Kidney (tissue), 22 donors: ENCODE measurements at places on chromosomes 12 and 14. TPM values are rescaled to one million over a fixed set of nuclear protein-coding genes. Genes with fewer than 3 reads are reported as not detected.

GRCh38 chr14:97077687-97078086, 280.5 kb downstream of the VRK1 start:
- DNase-seq: no peak

DNA sequence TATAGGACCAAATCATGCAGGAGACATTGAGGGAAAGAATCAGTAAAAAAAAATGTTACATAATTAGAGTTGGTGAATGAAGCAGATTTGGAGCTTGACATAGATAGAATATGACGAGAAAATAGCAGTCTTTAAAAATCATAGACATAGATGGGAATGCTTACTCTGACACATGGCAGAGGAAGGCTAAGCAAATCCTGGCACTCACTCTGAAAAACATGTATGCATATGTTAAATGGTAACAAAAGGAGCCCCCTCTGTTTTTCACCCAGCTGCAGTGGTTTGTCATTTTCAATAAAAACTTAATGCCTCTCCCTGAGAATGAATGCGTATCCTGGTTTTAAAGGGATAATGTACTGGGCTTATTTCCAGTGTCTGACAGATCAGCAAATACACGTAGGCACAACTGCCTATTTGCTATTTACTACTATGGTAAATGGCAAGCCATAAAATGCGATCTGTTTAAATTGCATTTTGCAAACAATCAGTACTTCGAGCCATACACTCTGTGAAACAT, 561.2 kb upstream of the SEL1L start:
- DNase-seq: no peak

DNA sequence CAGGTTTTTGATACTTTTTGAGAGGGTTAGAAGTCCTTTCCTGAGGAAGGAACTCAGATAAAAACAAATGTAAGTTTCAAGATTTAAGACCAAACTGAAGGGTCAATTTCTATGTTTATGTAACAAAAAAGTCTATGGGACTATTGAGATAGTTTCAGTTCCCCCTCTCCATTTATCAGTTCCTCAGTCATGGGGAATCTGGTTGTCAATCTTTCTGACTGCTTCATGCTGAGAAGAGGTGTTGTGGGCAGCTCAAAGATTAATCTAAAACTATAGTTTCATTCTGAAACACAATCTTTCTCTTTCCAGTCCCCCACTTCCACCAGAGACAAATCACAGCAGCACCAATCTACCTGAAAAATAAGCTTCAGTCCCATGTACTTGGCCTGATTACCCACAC, 93.7 kb downstream of the KCNMB4 start:
- DNase-seq: no peak

DNA sequence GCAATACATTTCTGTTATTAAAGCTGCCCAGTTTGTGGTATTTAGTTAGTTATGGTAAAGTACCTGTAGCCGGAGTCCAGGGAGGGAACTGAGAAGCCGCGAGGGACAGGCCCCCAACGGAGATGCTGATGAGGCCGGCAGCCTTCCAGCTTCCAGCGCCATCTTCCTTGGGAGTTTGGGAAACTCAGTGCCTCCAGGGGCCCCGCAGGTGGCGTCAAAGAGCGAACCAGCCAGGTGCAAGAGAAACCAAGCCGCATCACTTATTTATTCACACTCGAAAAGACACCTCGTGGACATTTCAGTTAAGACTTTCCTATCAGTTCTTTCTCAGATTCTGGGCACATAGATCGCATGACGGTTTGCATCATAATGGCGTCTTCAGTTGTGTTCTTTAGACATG, 216.6 kb downstream of the GLT1D1 start:
- no peak for DNase-seq

GRCh38 chr12:47775100-47775911, 2.3 kb downstream of the SLC48A1 start:
- DNase-seq: no peak

DNA sequence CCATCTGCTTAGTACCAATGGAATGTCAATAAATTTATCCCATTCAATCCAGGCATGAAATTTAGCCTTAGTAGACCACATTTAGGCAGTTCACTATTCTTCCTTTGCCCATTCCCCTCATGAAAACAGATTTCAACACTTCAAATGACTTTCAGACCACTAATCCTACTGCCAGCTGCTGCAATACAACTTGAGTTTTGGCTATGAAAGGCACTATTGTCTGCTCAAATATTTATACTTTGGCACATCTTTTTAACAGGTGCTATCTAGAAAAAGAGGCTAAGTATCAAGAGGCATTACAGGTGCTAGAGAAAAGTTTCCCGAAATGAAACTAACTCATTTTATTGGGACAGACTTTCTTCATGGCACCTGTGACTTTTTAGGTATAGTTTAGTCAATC, 499.8 kb downstream of the C12orf50 start:
- no peak for DNase-seq

DNA sequence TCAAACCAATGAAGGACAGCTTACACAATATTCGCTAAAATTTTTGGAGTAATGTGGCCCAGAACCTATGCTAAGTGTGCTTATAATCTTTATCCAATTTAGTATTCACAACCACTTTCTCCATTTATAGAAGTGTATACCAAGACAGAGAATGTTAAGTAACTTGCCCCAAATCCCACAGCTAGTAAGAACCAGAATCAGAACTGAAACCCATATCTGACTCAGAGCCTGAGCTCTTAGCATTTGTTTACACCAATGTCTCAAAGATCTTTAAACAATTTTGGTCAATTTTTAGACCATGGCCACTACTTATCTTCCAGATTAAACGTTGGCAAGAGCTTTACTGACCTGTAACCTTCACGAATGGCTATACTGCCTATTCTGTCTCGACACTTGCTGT, 53.0 kb downstream of the PAPLN start:
- no peak for DNase-seq

DNA sequence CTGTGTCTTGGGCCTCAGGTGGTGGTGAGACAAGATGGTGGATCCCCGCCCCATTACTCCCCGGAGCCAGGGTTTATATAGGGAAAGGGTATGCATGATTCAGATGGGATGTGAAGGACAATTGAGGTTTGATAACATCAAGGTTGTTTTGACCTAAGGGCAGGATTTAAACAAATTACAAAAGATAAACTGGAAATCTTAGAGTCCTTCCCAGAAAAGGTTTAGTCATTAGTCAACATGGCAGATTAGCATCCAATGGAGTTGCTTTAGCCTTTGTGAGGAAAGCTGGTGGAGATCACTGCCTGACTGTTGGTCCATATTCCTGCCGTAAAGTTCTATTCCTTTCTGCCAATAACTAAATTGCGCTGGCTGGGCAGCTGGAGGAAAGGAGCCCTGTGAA, 15.6 kb upstream of the FRMD6 start:
- no peak for DNase-seq

DNA sequence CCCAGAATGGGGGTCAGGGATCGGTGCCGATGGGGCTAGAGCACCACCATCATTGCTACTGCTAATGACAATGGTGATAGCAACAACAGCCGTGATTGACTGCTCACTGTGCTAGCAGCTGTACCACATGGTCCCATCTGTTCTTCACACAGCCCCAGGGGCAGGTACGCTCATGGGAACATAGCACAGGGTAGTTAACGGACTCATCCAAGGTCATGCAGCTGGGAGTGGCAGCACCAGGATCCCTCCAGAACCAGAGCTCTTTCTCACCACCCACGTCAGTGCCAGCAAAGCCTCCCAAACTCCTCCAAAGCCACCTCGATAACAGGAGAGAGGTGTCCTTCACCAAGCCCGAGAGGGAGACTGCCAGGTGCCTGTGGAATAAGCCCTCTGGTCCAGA, 11.2 kb upstream of the DYNC1H1 start:
- peak; percentile 30 for DNase-seq

- DNase-seq: no peak
Measured at GRCh38 chr14:43535231-43535838, 971.7 kb downstream of the FSCB start.

- no peak for DNase-seq
Measured at GRCh38 chr12:104662203-104662602, 205.5 kb downstream of the CHST11 start.

- no peak for DNase-seq
Measured at GRCh38 chr12:26273811-26274210, 78.4 kb downstream of the SSPN start.

DNA sequence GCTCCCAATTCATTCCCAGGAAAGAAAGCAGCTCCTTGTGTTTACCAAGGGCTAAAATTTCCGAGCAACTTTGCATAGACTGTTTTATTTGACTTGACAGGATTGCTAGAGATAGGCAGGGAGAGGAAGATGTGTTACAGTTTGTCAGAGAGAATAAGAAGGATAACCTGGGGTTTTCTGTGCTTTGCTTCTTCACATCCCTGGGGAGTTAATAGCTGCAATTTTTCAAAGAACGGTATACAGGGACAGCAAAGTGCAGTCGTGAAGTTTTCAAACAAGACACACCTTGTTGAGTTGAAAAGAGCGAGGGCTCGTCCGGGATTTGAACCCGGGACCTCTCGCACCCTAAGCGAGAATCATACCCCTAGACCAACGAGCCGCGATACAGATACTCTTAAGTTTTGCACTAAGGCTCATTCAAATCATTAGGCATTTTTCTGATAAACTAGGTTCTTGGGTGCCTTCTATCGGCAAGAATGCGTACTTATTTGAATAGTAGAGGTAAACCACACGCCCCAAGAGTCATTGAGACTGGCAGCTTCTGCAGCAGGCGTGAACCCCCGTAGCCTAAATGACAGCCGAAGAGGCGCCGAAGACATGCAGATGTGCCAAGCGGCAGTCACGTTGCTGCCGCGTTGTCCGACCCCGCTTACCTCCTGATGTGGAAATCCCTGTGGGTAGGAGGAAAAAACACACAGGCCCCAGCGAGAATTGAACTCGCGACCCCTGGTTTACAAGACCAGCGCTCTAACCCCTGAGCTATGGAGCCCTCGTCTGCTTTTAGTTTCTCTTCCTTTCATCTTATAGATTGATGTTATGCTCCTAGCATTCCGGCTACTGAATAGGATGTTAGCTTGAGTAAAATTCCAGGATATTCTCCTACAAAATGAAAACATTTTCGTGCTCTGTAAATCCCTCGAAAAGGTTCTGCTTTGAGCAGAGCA, 22.2 kb upstream of the RNASE12 start:
- peak; percentile 95 for DNase-seq

DNA sequence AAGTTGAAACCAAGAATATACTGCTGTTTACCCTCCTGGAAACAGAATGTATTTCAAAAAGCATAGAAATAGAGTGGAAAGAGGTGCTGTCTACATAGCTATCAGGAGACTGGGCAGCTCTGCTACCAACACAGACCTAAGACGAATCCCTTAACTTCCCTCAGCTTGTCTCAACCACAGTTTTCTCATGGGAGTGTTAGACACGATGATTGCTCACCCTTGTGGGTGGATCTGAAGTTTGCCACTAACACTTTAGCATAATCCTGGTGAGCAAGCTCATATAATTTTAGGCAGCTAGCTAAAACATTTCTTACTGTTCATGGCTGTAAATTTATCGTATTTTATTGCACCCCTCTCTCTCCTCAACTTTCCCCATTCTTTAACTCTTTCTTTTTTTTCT, 38.5 kb downstream of the C12orf75 start:
- DNase-seq: no peak

DNA sequence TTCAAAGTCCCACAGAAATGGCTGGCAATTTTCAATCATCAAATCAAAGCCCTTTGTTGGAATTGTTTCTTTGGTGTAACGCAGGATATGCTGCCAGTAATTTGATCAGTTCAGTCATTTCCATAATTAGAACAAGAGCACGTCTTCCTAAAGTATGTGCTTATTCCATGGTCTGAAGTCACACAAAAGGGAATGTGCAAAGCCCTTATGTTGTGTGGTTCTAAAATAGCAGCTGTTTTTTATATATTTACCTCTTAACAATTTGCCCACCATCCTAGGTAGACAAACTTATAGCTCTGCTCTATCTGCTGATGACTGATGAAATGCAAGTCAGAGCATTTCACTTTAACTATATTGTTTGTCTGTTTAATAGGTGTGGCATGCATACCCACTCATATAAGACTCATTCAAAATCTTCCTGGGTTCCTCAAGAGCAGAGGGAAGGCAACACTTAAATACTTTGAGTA, 176.1 kb upstream of the SLC38A2 start:
- no peak for DNase-seq

RAD51AP1 gene
- 0.52 TPM for polyA plus RNA-seq

INSM2 gene
- not detected for polyA plus RNA-seq

SLC39A2 gene
- polyA plus RNA-seq: not detected

SERPINA10 gene
- polyA plus RNA-seq: not detected

CCDC184 gene
- 1.7 TPM for polyA plus RNA-seq

HVCN1 gene
- polyA plus RNA-seq: 4.7 TPM

OGFOD2 gene
- 27.5 TPM for polyA plus RNA-seq
